Left kidney (tissue), 8 donors: ENCODE measurements at places on chromosomes 1 and 21.

- DNase-seq, result no peak
These were observed 22.9 kb upstream of the VPS13D start for GRCh38 chr1:12206792-12207424.

DNA sequence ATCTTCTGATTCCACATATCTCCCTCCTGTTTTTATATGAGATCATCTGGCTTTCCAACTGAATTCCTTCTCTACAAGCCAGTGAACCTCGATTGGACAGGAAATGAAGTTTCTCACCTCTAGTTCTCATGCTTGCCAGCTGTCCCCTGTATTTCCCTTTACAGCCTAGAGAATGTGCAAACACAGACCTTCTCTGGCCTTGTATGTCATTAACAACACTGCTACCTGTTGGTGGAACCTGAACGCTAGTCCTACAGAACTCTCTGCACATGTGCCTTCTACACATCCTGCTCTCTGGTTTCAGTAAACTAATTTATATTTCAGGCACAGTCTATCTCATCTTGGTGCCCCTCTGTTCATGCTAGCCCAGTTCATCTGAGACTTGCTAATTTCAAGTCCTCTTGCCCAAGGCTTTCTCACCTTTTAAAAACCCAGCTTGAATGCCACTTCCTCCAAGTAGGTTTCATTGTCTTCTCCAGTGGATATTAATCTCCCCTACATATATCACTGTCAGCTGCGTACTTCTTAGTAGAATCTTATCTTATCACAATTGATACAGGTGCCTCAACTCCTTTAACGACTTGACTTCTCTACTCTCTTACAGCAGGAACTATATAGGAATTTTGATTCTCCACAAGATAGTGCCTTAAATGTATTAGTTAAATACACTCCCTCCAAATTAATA lies 549.9 kb downstream of the PLPP3 start:
- DNase-seq, result peak; percentile 7

GRCh38 chr1:59062743-59063142 lies 234.2 kb upstream of the FGGY start:
- DNase-seq, result no peak

DNA sequence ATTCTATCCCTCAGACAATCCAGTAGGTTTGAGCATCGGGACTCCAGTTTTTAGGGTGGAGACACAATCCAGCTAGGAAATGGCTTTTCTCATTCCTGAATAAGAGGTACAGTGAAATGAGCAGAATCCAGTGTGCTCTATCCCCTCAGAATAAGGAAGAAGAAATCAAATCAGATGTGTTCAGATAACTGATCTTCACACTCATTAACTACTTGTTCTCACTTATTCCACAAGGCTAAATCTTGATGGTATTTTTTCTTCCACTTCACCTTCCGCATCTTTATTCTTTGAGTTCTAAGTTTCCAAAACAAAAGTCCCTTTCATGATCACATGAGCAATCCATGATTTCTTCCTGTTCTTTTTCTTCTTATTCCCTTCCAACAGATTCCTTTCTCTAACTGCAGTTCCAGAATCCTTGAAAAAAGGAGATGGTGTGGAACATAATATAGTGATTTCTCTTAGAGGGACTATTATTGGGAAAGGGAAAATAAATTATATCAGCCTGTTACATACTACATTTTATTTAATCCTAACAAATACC lies 1.7 kb downstream of the SYT11 start:
- DNase-seq, result peak; percentile 12

- DNase-seq, result no peak
These were observed 56.0 kb upstream of the EDARADD start for GRCh38 chr1:236338096-236338495.

- DNase-seq, result no peak
These were observed 74.3 kb downstream of the SLC16A1 start for GRCh38 chr1:112881742-112882127.

- no peak for DNase-seq
These were observed 425.7 kb downstream of the SIPA1L2 start for GRCh38 chr1:232204269-232204668.

GRCh38 chr1:67536957-67537666 lies 106.9 kb upstream of the SERBP1 start:
- no peak for DNase-seq

- DNase-seq, result peak; percentile 73
These were observed 54.6 kb upstream of the POU2F1 start for GRCh38 chr1:167165948-167166689.

DNA sequence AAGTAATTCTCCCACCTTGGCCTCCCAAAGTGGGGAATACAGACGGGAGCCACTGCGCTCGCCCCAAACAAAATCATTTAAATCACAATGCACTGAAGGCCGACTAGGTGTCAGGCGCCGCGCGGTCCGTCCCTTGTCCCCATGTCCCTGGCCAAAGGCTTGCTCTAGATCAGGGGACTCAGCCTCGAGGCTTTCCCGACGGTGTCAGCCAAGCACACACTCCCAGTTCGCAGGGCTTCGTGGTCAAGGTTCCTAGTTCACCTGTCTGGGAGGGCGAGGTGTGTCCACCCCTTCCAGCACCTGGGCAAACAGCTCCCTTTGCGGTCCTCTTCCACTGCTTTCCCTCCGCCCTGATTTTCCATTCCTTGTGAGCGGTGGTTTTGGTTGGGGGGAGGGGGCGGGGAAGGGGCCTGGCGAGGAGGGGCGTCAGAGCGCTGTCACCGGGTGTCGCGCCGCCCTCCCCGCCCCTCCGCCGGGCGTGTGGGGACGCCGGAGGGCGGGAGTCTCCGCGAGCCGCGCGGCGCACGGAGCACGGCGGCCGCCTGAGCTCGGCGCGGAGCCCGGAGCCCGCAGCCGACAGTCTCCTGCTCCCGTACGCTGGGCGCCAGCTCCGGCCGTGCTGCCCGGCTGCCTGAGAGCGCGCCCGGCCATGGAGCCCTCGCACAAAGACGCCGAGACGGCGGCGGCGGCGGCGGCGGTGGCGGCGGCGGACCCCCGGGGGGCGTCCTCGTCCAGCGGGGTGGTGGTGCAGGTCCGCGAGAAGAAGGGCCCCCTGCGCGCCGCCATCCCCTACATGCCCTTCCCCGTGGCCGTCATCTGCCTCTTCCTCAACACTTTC lies at the start of gene STUM:
Gene STUM, plus strand, starts transcription at position 509 of the 838 bp plus-strand sequence. Its CDS starts 141 bp downstream, at position 650.
- no peak for DNase-seq

- DNase-seq, result no peak
These were observed 8.7 kb upstream of the SLC25A24 start for GRCh38 chr1:108208724-108209446.

DNA sequence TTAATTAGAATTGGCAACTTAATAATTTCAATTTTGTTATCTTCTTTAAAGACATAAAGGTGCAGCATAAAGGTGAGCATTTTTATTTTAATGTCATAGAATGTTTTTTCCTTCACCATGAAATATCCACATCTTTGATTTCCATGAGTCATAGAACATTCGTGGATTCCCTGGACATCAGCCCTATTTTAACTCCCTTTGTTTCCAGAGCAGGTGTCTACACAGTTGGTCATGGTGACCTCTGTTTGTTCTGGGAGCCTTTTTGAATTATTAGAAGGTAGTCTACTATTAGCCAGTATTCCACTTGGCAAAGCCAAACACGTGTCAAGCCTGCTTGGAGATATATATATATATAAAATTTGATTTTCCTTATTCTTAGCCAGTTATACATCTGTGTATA lies 572.9 kb downstream of the LTN1 start:
- DNase-seq, result no peak

- DNase-seq, result no peak
These were observed 56.2 kb upstream of the COL18A1 start for GRCh38 chr21:45348591-45349327.

GRCh38 chr1:240947438-240948224 lies 335.7 kb upstream of the GREM2 start:
- DNase-seq, result no peak

DNA sequence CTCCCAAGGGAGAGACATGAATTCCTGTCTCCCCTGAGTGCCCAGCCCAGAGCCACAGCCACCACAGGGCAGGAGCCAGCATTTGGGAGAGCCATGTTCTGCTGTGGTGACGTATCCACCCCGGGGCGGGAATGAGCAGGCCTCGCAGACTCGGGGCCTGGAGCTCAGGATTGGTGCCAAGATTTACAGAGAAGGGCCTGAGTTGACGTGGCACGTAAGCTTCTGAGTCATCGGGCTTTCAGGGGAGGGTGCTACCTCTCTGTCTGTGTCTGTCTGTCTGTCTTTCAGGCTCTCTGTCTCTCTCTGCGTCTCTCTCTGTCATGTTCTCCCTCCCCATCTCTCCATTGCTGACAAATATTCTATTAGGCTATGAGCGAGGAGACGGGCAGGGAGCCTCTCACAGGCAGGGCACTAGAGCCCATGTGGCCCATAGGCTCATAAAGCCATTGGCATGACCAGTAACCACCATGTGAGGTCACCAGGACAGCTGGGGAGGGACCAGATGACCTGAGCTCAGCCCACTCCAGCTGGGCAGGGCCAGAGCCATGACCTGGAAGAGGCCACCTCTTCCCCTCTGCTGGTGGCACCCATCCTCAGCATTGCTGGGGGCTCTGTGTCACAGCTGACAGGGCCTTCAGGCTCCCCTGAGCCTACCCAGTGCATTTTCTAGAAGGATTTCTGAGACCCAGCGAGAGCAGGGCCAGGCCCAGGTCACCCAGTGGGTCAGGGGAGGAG lies 300.0 kb upstream of the VAMP3 start:
- DNase-seq, result no peak

DNA sequence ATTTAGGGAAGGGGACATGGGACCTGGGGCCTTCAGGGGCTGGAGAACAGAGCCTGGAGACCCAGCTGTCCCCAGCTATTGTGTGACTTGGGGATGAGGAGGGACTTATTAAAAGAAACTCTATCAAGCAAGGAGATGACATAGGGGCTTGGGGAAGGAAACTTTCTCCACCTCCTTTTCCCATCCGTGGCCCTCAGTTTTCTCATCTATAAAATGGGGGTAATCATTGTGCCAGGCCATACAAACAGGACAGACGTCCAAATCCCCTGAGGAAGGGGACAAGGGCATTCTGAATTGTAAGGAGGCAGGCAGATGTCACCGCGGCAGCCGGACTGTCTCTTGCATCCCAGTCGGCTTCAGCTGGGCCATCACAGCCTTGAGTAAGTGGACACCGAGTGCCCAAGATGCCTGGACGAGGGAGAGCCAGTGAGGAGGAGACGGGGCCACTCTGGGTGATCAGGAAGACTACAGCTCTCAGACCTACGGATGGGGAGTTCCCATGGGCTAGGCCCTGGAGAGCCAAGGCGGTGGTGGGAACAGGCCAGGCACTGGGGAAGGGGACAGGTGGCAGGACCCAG lies 1.9 kb downstream of the FBXO2 start:
- no peak for DNase-seq

DNA sequence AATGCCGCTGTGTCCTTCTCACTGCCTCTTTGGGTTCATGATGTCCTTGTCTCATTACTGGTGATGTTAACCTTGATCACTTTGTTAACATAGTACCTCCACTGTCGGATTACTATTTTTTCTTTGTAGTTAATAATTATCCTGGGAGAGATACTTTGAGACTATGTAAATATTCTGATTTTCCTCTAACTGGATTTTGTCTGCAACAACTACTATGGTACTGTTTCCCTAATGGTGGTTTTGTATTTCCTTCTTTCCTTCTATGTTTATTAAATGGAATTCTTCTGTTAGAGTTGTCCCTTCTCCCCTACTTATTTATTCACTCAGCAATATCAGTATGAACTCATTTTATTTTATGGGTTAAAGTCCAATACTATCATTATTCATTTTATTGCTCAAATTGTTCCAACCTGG lies 4.2 kb downstream of the TOR1AIP2 start:
- DNase-seq, result no peak

GRCh38 chr1:79151006-79151796 lies 144.7 kb upstream of the ADGRL4 start:
- no peak for DNase-seq

DNA sequence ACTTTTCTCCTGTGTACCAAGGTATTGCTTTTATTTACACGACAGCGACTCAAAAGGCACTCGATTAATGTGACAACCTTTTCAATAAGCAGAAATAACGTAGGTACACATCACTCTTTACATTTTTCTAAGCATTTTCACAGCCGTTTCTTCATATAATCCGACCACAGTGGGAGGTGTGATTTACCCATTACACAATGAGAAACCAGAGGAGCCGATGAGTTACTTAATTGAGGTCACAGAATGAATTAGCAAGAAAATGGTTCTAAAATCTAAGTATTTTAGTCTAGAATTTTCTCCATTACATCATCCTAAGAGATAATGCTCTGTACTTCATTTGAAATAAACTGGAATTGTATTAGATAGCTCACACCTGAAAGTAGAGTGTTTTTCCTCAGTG lies 71.5 kb downstream of the UMODL1 start:
- DNase-seq, result no peak

DNA sequence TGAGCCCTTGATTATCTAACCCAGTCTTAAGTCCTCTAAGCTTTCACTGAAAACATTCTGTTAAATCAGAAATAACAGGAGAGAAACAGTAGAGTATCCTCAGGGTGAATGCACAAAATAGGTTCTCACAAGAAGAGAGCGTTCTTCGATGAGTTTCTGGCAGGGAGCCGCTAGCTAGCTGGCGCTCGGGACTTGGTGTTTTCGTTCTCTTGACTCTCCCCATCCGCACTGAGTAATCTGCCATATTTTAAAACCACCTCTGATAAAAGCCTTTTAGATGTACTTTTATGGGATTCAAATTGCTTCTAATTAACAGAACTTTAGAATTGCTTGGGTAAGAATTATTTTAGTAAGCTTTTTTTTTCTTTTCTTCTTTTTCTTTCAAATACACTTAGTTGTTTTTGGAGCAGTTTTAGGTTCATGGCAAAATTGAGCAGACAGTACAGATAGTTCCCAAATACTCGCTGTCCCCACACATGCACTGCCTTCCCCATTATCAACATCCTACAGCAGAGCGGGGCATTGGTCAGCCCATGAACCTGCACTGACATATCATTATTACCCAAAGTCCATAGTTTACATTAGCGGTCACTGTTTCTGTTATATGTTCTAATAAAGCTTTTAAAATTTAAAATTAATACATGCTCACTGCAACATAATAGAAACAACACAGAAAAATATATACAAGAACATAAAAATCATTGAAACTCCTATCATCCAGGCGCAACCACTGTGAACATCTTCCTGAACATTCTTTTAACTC lies 35.4 kb downstream of the PRDM2 start:
- DNase-seq, result no peak

DNA sequence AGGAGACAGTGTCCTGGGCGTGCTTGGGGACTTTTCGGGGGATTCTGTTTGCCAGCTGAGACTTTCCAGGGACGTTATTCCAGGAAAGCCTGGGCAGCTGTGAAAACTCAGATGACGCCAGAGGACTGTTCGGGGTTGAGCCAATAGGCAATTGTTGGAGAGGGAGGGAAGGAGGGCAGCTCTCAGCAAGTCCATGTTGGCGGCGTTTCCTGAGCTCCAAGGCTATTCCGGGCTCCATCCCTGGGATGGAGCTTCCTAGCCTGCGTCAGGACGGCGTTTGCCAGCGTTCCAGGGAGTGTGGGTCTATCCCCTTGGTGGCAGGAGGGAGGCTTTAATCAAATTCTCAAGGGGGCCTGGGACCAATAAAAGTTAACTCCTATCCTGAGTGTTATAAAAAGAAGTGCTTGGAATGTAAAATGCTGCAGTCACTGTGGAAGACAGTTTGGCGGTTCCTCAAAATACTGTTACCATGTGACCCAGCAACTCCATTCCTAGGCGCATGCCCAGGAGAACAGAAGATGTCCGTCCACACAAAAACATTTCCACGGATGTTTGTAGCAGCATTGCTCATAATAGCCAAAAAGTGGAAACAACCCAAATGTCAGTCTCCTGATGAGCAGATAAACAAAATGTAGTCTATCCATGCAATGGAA lies 15.2 kb downstream of the SLC27A3 start:
- DNase-seq, result peak; percentile 86

- no peak for DNase-seq
These were observed 16.0 kb downstream of the ITPKB start for GRCh38 chr1:226722901-226723656.
